ENCODE measurements at places on chromosomes 4 and X. TPM values are rescaled to one million over a fixed set of nuclear protein-coding genes. Genes with fewer than 3 reads are reported as not detected.

The CLTRN gene
- under 0.01 TPM for total RNA-seq

The CT45A10 gene
- not detected for total RNA-seq

The EXOC1 gene
- 50.7 TPM for total RNA-seq

The TCEANC gene
- total RNA-seq: 7.0 TPM

The XAGE1A gene
- total RNA-seq: not detected

The HERC6 gene
- total RNA-seq: 6.3 TPM

Measured in regular cardiac myocyte (primary cell).